ENCODE measurements at places on chromosomes 2 and 18.
A peak's percentile ranks its signal among the peaks of the same experiment; 100 is the strongest.

GRCh38 chr2:174014699-174015070 lies 49.5 kb upstream of the SP3 start:
- no peak for DNase-seq

GRCh38 chr2:36741188-36741837 lies 44.8 kb downstream of the VIT start:
- no peak for DNase-seq

DNA sequence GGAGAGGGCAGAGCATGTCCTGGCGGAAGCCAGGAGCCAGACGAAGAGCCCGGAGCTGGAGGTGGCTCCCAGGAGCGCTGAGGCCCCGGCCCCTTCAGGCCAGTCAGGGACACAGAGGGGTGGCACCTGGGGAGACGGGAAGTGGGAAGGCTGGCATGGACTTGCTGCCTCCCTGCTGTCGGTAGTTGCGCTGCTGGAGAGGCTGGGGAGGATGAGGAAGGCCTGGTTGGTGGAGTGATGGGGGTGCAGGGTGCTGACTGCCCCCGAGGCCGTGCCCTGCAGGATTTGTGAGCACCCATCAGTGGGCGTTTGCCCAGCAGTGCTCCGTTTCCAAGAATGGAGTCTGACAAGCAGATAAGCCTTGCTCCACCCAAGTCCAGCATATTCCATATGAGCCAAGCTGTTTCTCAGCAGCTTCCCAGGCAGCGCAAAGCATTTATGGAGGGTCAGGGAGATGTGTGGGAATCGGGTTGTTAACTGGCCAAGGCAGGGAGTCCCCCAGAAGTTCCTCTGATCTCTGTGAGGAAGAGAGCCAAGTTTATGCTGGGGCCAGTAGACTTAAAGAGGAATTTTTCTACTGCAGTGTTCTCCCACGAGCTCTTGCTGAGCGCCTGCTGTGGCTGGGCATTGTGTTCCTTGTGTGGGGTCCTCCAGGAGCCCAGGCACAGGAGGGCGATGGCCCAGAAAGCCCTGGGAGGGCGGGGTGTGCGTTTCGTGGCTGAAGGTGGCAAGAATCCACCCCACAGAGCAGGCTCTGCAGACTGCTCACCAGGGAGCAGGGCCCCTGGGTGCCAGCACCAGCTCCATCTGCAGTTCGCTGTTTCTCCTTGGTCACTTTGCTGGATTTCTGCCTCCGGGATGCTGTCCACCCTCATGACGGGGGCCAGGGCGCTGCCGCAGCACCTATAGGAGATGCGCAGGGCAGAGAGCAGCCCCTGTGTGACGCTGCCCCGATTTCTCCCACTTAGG lies 250.2 kb downstream of the ALPK2 start:
- no peak for DNase-seq

- peak; percentile 33 for DNase-seq
Measured at GRCh38 chr2:85445316-85446295, 27.1 kb downstream of the SH2D6 start.

DNA sequence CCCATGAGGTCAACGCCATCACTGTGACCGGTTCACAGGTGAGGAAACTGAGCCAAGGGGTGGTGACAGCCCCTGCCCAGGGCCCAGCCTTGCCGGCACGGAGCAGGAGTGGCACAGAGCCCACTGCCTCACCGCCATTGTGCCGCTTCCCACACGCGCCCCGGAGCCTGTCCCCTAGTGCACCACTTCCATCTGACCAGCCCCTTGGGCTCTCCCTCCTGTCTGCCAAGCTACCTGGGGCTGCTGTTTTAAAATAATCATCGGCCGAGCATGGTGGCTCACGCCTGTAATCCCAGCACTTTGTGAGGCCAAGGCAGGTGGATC lies 49.7 kb upstream of the GLI2 start:
- no peak for DNase-seq

GRCh38 chr18:31643003-31643402 lies 41.4 kb downstream of the B4GALT6 start:
- no peak for DNase-seq

DNA sequence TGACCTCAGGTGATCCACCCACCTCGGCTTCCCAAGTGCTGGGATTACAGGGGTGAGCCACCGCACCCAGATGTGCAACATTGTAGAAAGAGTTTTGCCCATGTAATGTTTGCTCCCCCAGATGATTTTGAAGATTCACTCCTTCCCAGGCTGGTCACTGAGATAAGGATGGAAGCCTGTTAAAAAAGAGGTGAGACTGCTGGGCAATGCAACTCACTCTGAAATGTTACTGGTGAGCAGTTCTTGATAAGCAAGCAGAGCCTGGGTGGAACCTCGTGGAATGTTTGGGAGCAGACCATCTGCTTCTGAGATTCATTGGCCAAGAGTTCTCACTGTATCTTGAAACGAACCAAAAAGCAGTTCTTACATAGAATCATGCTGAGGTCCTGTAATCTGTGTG lies 19.7 kb downstream of the GRP start:
- no peak for DNase-seq

- no peak for DNase-seq
Measured at GRCh38 chr2:8234757-8235374, 447.0 kb upstream of the ID2 start.

- DNase-seq: no peak
Measured at GRCh38 chr2:241017228-241017940, 19.0 kb downstream of the SNED1 start.

DNA sequence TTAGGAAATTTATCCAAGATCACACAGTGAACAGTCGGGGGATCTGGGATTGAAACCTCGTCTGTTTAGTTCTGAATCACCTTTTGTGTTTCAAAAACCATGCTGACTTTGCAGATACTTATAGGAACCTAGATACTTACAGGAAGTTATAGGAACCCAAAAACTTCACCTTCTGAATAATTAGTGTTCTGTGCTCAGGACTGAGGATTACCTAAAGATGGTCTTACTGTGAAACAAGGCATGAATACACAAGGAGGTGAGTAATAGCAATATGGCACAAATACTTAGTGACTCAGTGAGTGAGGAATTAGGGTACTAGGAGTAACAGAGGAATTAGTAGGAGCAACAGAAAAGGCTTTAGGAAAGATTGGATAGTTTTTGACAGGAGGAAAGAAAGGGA lies 145.5 kb downstream of the LRATD1 start:
- no peak for DNase-seq

DNA sequence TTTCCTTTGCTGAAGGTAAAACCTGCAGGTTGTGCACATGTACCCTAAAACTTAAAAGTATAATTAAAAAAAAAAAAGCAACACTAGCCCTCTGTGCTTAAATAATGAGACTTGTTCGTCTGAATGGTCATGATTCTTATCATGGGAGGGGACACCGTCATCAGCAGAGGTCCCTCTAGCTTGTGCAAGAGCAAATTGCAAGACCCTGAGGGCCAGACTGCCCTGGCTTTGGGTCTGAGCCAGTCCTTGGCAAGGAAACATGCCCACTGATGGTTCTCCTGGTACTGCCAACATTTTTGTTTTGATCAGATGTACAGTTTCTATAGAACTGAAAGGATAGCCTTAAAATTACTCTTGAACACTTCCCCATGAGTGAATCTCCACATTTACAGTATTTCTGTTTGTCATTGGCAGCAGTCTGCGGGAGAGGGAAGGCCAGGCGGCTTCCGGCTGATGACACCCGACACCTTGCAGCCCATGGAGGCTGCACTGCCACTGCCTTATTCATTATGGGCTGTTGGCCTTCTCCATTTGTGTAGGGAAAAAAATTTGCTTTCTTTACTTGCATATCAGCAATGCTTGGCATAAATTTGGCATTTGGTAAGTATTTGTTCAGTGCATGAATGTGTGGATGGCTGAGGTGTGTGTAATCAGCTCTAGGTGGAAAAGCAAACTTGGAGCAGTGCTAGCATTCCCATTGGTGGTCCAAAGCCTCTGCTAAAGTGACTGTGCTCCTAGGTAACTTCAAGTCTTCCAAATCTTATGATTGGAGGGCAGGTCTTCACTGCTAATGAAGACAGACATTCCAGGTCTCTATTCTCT lies 161.6 kb upstream of the ALKAL2 start:
- no peak for DNase-seq

DNA sequence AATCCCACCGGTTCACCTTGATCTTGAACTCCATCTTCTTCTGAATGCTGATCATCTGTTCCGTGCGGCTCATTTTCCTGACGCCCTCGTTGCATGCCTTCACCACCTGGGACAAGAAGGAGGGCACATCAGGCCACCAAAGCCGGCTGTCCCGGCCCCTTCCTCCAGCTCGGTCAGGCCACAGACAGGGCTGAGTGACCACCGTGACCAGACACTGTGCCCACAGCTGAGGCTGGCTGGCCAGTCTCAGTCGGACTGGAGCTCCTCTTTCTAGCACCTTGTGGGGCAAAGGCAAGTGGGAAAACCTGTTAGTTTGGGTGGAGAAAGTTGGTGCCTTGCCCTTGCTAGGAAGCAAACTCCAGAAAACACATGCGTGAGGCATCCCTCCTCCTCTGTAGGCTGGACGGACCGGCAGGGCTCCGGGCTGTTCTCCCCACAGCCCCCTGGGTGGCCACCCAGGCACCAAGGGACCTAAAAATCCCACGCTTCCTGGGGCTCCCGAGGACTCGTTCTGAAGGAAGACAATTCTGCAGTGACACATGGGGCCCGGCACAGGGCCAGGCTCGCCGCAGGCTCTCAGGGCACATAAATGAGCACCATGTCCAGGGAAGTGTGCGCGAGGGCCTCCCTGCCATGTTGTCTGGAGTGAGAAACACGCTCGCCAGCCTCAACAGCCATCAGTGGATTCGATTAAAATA lies 15.3 kb downstream of the SNORC start:
- no peak for DNase-seq

- DNase-seq: no peak
Measured at GRCh38 chr2:241797441-241798080, 11.4 kb upstream of the NEU4 start.

DNA sequence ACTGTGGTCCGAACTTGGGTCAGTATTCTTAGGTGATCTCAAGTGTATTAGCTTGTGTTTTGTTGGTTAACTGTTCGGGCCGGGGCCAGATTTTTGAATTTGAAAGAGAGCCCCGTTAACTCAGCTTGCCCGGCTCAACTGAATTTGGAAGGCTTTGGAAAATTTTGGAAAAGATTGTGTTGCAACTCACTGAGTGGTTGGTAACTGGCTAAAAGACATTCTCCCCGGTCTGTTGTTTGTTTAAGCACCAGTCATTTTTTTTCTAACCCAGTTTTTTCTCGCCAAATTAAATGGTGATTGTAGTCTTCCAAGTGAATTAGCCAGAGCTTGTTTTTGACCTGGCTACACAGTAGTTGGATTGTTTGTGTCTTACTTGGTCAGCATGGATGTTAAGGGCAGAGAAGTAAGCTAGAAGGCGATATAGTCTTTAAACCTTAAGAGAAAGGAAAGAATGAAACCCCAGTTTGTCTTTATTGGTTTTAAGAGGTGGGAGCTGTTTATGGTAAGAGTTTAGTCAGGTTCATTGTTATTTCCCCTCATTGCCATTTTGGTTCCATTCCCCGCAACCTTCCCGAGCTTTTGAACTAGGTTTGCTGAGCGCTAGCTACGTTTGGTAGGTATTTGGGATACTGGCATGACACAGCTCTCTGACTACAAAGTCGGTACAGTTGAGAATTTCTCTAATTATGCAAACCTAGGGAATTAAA lies 2.4 kb downstream of the MAP4K4 start:
- peak; percentile 37 for DNase-seq

DNA sequence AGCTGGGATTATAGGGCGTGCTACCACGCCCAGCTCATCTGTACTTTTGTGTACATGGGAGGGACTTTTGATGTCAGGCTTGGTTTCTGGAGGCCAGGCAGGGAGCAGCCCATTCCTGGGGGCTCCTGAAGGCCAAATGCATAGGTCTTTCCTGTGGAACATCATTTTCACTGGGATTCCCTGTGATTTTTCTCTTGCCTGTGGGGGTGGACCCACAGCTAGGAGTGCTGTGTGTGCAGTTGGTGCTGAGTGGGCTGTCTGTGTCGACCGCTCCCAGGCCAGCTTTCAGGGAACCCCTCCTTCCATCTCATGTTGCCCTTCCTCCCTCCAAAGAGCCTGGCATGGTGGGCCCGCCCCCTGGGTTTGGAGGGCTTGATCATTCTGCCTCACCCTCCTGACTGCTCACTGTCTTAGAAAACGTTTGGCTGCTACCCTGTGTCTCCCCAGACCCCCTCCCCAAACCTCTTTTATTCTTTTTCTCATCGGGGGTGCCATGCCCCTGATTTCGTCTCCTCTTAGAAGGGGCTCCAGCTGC lies 10.5 kb downstream of the EFHD1 start:
- no peak for DNase-seq

DNA sequence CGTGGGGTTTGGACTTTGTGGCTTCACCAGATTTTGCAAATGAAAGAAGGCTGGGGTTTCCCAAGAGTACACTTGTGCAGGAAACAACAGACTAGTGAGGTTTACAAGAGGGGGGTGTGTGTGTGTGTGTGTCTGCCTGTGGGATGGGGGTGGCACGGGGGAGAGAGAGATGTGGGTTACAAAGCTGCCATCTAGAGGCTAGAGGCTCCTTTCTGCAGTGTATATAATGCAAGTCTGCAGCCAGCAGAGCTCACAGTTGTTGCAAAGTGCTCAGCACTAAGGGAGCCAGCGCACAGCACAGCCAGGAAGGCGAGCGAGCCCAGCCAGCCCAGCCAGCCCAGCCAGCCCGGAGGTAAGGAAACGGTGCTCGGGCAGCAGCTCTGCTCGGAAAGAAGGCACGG lies at the start of gene ACKR3:
ACKR3 (plus strand) TSS at position 253 of the 401 bp plus-strand sequence. CDS start 10,641 bp downstream, outside the sequence.
- peak; percentile 42 for DNase-seq

DNA sequence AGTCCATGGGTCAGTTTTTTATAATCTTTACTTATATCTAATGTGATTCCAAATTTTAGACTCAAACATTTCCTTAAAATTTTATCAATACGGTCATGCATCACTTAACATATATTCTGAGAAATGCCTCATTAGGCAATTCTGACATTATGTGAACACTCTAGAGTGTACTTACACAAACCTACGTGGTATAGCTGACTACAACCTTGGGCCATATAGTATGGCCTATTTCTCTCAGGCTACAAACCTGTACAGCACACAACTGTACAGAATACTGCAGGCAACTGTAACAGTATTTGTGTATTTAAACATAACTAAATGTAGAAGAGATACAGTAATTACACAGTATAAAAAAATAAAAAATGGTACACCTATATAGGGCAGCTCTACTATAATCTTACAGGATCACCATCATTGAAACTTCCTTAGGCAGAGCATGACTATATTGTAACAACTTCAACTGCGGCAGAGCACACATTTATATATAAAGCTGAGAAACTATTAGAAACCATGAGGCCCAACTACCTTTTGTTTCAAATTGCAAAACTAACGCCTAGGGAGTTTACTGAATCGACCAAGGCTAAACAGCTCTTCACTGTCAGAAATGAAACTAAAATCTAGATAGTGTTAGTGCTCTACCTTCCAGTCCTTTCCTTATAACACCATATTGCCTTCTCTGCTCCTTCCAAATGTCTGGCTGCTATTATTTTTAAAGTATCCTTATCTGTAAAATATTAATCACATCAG lies 6.9 kb downstream of the YES1 start:
- DNase-seq: no peak

GRCh38 chr2:166117491-166117890 lies 10.3 kb downstream of the SCN1A start:
- DNase-seq: no peak

GRCh38 chr2:74391209-74391579 lies 11.1 kb upstream of the DCTN1 start:
- DNase-seq: peak; percentile 36
